ENCODE measurements at places on chromosomes 2 and 18.

DNA sequence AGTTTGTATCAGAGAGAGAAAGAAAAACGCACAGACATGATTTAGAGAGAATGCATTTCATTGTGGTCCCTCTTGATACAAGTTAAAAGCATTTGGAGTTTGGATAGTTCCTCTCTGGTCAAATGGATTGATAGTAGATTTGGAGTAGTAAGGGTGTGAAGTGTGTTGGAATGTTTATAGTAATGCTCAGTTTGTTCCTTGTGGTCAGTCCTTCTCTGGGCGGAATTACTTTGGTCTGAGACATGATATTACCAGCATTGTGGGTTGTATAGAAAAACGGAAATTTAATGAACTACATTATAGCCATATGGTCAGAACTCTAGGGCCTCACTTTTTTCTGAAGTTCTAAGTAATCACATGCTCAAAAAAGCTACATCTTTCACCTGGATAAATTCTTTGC, 178.9 kb downstream of the AGAP1 start:
- DNase-seq = no peak

- no peak for DNase-seq
These were observed 129.3 kb upstream of the REV1 start for GRCh38 chr2:99619151-99619550.

- DNase-seq = no peak
These were observed 238.8 kb downstream of the IKZF2 start for GRCh38 chr2:212912445-212913103.

DNA sequence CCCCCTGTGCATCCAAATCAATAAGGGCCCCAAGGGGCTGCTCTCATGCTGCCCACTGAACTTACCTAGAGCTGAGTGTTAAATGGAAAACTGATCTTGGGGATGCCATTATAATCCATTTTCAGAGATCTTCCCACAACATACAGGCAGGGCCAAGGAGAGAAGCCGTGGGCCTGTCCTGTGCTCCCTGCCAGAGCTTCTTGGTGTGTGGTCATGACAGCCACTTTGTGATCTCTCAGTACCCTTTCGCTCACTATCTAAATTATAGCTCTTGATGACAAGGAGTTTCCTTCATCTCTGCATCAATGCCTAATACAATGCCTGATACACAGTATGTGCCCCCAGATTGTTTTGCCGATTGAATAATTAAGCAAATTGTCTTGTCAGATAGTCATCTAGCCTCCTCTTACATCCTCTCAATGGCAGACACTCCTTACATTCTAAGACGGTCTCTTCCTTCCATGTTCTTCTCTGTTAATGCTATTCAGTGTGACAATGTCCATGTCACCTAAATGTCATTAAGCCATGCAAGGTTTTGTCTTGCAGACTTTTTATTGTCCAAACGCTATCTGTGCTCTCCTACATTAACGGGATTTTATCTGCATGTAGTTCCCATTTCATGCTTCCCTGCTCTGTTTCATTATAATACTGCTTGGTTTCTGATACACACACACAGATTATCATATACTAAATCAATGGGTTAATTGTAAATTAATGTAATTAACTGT, 5.9 kb downstream of the CSRNP3 start:
- no peak for DNase-seq

DNA sequence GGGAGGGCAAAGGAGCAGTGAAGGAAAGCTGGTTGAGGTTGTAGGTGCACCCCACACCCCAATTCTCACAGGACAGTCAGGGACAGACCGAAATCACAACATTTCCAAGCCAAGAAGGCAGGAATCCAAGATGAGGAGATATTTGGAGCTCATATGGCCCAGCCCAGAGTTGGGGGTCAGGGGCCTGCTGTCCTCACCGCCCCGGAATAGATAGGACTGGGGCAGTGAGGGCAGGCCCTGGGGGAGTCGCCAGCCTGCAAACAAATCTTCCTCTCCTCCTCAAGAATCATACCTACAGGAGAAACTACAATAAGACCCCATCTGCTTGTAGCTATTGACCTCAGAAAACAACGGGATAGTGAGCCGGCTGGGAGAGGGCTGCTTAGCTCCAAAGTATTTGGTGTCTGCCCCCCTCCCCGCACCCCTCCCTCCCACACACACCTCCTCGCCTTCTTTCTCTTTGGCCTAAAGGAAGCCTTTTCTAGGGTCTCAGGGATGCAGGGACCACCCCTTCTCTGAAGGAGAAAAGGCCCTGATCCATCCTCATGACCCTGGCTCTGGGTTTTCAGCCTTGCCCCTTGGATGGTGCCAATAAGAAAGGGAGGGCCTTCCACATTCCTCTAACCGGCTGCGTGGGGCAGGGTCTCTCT, 3.8 kb downstream of the EN1 start:
- no peak for DNase-seq

DNA sequence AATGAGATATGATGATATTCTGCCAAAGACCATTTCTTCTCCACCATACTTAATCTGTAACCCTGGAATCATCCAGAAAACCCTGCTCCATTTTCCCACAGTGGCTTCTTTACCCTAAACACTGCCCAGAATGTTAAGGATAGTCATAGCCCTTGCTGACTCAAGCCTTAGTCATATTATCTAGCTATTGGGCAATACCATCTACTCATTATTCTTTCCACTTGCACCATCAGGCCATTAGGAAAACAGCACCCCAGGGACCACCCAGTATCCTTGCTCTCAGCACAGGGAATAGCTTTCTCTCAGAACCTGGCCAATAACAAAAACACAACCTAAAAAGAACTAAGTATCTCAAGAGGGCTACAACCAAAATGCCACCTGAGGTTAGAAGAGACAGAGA, 445.7 kb upstream of the SLC14A2 start:
- no peak for DNase-seq

- no peak for DNase-seq
These were observed 188.6 kb upstream of the SH3BP4 start for GRCh38 chr2:234763002-234763873.

DNA sequence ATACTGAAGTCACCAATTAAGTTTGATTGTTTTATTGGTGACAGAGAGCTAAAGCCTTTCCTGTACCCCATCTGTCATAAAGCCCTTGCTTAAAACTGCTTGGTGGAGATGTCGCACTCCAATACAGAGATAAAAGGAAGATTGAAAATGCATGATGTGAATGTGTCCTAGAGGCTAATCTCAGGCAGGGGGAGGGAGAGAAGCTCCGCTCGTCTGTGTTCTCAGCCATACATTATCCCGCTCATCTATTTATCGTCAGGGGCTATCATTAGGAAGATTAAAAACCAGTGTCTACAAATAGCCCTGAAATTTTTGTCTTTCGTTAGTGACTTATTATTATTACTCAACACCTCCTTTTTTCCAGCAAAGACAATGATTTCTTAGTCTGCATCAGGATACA, 110.3 kb downstream of the CMPK2 start:
- no peak for DNase-seq

- no peak for DNase-seq
These were observed 41.0 kb downstream of the SP110 start for GRCh38 chr2:230178546-230179485.

GRCh38 chr2:148209603-148210002, 188.7 kb downstream of the MBD5 start:
- no peak for DNase-seq

DNA sequence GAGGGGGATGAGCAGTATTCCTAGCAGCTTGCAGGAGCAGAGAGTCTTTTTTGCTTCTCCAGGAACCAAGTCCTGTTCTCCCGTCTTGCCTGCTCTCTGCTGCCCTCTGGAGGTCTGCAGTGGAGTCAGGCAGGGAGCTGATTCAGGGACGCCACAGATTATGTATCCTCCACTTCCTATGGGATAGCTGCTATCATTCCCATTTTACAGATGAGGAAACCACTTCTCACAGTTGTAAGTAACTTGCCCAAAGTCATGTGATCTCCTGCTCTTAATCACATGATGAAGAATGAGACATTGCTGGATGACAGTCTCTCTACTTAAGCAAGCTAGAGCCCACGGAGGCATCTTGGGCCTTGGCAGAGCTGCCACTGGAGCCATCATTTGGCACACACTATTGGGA, 8.3 kb downstream of the SLC4A5 start:
- DNase-seq = peak; percentile 68

DNA sequence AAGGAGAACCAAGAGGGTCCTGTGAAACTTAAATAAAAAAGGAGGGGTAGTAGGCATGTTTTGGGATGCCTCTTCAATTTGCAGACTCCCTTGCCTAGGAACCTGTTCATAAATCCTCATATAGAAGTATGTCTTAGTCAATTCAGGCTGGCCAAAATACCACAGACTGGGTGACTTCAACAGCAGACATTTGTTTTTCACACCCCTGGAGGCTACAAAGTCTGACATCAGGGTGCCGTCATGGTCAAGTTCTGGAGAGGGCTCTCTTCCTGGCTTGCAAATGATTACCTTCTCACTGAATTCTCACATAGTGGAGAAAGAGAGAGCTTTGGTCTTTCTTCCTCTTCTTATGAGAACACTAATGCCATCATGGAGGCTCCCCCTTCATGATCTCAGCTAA, 4.1 kb upstream of the TCF4 start:
- no peak for DNase-seq

GRCh38 chr2:218834685-218835084, 3.1 kb upstream of the PRKAG3 start:
- no peak for DNase-seq

DNA sequence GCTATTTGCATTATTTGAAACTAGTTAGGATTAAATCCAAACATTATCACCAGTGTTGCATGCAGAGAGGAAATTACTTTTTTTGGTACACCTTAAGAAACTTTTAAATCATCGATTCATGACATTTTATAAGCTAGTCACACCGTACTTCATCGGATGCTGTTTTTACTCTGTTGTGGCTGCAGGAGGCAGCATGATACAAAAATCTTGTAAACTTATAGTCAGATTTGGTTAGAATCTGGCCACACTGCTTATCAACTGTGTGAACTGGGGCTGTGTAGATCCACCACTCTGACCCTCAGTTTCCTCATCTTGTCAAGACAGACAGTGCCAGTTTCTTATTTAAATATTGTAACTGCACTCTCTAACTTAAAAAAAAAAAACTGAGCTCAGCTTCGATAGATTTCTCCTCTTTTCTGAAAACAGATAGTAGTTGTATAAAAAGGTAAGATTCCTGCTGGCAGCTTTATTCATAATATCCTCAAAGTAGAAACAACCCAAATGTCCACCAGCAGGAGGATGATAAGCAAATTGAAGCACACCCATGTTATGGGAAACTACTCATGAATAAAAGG, 77.8 kb downstream of the RAPGEF4 start:
- no peak for DNase-seq

GRCh38 chr2:61807036-61807757, 46.7 kb downstream of the FAM161A start:
- no peak for DNase-seq

DNA sequence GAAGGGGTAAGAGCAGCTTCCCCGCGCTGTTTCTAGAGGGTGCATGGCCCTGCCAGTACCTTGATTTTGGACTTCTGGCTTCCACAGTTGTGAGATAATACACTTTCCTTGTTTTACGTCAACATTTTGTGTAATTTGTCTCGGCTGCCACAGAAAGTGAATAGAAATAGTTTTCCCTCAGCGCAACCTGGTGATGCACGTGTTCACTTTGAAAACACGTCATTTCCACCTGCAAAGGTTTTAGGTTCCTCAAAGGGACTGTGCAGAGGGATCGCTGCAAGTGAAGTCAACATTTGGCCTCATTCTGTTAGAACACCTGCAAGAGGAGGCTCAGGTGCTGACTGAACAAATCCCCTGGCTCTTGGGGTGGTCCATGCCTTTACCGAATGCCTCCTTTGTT, 71.7 kb downstream of the LONRF2 start:
- no peak for DNase-seq

GRCh38 chr18:63477200-63477599, 442 bp downstream of the SERPINB5 start:
- no peak for DNase-seq

DNA sequence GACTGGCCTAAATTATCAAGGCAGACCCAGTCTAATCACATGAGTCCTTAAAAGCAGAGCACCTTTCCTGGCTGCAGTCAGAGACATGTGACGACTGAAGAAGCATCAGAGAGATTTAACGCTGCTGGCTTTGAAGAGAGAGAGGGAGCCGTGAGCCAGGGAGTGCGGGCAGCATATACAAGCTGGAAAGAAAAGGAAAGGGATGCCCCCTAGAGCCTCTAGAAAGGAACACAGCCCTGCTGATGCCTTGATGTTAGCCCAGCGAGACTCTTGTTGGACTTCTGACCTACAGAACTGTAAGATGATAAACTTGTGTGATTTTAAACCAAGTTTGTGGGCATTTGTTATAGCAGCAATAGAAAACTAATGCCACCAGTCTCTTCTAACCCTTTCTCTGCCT, 58.1 kb downstream of the HEATR5B start:
- no peak for DNase-seq

DNA sequence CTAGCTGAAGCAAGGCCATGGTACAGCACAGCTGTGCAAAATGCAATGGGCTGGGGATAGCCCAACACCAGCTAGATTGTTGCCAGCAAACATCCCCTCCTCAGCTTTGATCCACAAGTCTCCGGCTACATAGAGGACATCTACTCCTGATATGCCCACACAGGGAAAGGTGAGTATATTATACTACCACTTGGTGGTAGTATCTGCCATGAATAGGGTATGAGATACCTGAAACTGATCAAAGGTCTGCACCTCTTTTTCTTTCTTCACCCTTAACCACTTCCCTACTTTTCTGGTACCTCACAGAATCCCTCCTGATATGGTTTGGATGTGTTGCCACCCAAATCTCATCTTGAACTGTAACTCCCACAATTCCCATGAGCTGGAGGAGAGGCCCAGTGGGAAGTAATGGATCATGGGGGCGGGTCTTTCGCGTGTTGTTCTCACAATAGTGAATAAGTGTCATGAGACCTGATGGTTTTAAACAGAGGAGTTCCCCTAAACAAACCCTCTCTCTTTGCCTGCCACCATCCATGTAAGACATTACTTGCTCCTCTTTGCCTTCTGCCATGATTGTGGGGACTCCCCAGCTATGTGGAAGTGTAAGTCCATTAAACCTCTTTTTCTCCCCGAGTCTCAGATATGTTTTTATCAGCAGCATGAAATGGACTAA, 279.6 kb downstream of the TXNL1 start:
- DNase-seq = no peak

- no peak for DNase-seq
These were observed 161.0 kb downstream of the TWIST2 start for GRCh38 chr2:239008677-239009588.

DNA sequence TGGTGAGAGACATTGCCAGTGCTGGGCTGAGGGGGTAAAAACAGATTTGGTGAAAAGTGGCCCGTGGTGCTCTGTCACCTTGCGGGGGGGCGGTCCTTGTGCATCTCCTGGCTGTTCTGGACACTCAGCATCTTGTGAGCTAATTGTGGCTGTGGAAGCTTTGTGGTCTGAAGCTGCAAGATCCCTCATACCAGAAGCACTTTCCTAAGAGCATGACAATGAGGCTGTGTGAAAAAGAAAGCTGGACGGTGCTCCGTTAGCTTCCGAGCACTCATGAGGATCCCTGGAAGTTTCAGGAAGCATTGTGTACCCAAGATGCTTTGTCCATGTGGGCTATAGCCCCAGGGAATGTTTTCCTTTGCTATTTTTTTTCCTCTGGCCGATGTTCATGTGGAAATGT, 74.5 kb downstream of the CABLES1 start:
- no peak for DNase-seq

Data from stimulated activated CD4-positive, alpha-beta T cell treated with anti-CD3 and anti-CD28 coated beads, Interleukin-1b, Interleukin-23, amount 100 ng/mL, for 24 hours (primary cell).